ENCODE measurements at places on chromosomes 11 and 22.
A peak's percentile ranks its signal among the peaks of the same experiment; 100 is the strongest.

DNA sequence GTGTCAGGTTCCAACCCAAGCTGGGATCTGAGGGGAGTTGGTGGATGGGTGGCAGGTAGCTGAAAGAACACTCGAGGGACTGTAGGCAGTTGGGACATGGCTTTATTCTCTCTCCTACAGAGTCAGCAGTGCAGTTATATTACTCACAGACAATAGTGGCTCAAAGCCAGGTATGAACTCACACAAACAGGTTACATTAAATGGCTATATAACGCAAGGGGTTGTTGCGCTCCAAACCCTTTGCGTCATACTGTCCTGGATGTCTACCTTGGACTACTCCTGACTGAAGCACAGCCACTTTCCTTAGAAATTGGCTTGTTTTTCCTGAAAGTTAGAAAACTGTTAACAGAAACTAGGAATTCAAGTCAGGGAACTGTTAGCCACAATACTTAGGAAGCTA, 66.4 kb upstream of the OR4B1 start:
- DNase-seq = no peak

- no peak for DNase-seq
Observed at GRCh38 chr11:96114178-96115064, 190.5 kb upstream of the MTMR2 start.

DNA sequence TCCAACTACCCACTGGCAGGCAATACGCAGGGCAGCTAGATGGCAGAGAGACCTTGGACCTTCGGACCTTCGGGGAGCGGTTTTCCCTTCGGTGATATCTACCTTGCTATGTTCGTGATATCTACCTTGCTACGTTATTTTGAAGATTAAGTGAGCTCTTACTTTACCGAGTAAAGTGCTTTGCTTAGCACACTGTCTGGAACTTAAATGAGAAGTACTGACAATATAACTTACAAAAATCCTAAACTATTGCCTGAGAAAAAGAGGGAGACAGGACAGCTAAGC, 1.0 kb upstream of the PRDM10 start:
- DNase-seq = no peak

DNA sequence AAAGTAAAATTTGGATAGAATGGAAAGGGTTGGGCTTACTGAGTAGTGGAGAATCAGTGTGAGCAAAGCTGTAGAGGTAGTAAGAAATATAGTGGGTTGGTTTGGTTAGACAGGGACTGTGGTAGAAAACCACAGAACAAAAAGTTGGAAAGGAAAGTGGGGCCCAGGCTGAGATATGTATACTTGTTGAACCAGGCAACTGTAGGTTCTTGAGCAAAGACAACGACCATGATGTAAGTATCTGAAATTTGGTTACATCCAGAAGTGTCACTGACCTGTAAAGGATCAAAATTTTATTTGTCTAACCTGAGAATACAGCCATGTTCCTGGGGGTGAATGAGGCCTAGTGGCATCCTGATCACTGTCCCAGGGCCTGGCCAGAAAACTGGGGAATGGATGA, 114.1 kb downstream of the STIM1 start:
- no peak for DNase-seq

DNA sequence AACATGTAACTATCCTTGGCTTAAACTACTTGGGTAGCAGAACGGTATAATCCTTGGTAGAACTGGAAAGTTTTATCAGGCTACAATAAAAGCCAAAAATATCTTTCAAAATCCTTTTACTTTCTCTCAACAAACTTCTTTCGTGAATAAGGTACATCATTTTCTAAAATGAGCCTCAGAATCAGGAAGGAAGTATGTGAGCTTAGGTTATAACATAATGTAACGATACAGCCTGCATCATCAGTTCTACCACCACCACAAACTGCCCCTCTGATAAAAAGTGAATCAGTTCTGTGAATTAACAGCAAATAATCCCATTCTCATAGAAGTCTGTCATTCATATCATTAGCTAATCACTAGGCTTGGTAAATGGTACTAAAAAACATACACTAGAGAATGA, 244.3 kb downstream of the SBF2 start:
- DNase-seq = no peak

GRCh38 chr11:65801153-65801987, 14.5 kb downstream of the OVOL1 start:
- no peak for DNase-seq

GRCh38 chr11:65316227-65317024, 1.8 kb downstream of the CDC42EP2 start:
- DNase-seq = no peak

DNA sequence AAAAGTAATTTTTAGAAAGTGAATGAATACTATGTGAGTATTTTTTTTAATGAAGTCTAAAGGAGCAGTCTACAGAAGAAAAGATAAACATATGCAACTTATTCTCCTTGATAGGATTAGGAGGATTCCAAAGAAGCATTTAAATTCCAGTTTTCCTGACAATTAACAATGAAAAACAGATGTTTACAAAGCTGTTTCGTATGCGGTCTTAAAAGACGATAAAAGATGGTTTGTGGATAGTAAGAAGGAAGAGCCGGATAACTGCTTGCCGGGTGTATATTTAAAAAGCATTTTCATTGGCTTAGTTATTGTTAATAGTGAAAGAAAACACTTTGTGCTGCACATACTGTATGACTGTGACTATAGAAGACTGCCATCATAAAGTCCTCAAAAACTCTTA, 120.0 kb upstream of the C11orf58 start:
- DNase-seq = no peak

DNA sequence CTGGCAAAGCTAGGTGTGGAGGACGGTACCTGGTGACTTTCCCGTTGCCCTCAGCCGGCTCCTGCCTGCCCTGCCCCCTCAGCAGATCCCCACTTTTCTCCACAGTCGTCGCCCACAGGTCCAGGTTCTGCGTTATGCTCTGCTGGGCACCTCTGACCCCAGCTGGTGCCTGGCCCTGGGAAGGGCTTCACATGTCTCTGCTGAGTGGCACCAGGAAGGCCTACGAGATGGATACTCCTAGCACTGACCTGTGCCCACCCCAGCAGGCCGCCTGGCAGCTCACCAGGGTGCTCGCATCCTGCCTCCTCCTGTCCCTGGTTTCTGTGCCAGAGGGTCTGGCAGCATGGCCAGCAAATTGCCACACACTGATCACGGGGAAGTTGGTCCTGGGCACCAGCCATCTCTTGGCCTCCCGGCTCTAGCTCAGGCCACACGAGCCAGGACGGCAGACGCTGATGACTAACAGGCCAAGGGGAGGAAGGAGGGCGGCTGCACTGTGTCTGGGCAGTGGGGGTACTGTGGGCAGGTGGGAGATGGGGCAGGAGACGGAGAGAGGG, 13.8 kb downstream of the CARS1 start:
- peak; percentile 36 for DNase-seq

- no peak for DNase-seq
Observed at GRCh38 chr11:31872076-31872443, 60.9 kb upstream of the PAX6 start.

GRCh38 chr22:35742342-35743100, 24.8 kb downstream of the APOL5 start:
- no peak for DNase-seq

DNA sequence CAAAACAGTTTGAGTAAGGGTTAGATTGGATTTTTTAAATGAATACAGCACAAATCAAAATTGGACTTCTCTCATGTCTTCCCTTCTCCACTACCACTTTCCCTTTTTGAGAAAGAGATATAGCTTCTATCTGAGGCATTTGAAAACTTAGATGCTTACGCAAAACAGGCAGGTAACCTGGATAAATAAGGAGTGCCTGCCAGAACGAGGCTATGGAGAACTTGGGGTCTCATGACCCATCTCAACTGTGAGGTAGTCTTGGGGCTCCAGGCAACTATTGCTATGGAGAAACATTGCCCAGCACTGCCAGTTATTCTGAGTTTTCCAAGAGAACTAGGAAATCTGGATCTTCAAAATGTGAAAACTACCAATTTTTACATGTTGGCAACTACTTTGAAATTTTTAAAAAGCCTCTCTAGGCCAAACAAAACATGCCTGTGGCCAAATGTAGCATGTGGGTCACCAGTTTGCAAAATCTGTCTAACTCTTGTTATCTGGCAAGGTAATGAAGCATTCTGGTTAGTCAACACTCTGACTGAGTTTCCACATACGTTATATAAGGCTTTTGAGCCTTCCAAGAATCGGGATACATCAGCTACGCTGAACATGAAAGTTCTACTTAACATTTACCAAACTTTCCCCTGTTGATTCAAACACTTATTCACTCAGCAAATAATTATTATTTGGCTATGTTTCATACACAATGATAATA, 752.7 kb downstream of the KCNA4 start:
- no peak for DNase-seq

DNA sequence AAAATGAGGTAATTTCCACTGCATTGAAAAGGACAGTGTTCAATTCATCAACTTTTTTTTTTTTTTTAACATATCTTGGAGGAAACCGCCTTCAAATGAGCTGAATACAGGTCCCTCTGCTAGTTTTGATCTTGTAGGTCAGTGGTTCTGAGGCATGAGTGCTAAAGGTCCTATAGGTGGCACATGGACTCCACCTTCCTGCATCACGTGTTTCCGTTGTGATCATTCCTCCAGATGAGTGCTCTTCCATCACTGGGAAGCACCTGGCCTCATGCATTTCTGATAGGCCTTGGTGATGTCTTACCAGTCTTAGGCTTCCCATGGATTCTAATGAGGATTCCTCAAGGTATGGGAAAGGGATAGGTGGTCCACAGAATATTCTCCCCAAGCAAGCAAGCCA, 37.8 kb downstream of the FDX1 start:
- DNase-seq = no peak

GRCh38 chr11:121347813-121348212, 55.2 kb downstream of the SC5D start:
- DNase-seq = no peak

DNA sequence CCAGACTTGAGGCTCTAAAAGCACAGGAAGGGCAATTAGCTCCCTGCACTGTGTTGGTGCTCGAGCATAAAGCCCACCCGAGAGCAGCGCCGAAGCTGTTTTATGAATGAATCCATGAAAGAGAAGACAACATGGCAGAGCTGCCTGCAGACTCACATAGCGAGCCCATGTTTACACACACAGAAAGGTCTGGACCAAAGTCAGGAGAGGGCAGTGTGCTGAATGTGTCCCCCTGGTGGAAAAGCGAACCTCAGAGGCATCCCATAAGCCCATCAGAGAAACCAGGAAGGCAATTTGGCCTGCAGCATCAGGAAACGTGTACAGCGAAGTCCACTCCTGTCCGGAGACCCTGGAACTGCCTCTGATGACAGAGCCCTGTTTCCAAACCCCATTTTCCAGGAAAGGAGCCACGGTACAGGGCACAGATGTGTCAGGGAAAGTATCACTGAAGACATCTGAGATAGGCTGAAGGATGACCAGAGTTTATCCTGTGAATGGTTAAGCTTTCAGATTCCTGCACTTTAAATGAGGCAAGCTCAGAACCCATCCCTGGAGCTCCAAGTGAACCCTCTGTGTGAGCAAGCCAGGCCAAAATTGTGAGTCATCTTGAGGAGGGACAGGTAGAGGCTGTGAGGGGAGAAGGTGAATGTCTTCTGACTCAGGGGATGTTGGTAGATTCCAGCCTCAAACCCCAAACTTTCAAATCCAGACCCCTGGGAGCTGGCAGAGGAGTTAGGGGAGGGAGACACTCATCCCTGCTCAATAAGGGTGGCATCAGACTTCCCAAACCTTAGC, 36.9 kb downstream of the CHRDL2 start:
- no peak for DNase-seq

GRCh38 chr11:131178020-131178419, 192.4 kb upstream of the NTM start:
- no peak for DNase-seq

DNA sequence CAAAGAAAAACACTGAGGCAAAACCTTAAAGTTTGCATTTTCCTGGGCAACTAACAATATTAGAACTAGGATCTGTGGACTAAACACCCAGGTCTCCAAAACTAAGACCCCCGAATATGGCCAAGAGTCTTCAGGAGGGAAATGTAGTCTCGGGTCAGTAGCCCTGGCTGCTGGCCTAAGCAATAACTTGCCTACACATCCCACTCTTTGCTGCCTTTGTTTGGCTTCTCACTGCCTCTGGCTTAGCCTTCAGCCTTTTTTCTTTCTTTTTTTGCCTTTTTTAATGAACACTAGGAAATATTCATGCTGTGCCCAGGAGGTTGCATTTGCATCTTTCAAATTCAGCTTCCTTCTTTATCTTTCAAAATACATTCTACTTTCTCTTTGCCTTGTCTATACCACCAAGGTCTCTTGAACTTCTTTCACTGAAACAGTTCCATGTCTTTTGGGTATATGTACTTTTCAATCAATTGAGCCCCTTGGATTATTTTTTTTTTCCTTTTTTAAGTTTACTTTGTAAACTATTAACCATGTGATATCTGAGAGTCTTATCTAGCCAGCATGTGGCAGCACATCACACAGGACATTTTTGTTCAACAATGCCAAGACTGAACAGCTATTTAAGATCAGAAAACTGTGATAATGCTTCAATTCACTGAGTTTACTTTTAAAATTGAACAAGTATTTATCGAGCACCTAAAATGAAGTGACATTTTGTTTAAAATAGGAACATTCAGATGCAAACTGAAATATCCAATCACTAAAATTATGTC, 165.0 kb upstream of the TRPC6 start:
- DNase-seq = no peak

GRCh38 chr11:10631761-10632160, 61.8 kb downstream of the IRAG1 start:
- no peak for DNase-seq

- no peak for DNase-seq
Observed at GRCh38 chr11:22467741-22468140, 129.6 kb downstream of the SLC17A6 start.

GRCh38 chr11:123314972-123315371, 115.1 kb upstream of the GRAMD1B start:
- no peak for DNase-seq

DNA sequence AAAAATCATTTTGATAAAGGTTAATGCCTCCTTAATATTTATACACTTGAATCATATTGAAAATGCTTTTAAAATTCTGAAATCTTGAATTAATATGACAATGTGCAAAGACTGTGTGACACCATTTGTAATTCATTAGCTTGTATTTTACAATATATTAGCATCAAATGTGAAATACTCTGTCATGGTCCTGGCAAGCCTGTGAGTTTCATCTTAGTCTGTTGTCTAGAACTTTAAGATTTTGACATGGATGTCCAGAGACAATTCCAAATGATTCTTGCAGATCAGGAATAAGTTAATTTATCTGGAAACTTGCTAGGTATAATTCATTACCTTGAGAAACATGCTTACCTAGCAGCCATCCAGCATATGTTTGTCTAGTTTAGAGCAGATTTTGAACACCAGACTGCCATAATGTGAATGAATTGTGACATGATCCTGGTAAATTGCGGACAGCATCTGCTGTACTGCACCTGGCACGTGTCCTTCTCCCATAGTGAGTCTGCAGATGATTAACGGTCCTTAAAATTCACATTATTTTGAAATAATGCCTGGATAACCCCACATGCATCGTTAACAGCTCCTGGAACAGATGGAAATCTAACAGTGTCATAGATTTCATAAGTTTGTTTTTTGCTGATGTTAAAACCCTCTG, 34.5 kb upstream of the DEUP1 start:
- DNase-seq = no peak

All from nucleus accumbens (tissue), 56 donors.